ENCODE measurements at places on chromosomes 1 and 21.

DNA sequence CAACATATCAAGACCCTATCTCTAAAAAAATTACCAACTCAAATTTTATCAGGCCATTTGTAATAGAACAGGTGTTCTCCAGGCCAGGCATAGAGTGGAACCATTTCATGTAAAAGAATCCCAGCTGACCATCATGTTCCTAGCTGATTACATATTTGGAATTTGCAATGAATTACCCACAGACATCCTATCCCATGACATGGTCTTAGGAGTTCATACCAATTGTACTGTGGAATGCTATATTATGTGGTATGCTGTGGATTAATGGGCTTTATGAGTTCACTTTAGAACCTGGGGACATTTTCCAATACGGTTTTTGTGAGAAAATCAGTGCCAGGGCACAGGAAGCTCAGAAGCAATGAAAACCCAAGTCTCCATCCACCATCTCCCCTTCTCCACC is 110.3 kb downstream of the ZNF281 start:
- DNase-seq, result no peak

DNA sequence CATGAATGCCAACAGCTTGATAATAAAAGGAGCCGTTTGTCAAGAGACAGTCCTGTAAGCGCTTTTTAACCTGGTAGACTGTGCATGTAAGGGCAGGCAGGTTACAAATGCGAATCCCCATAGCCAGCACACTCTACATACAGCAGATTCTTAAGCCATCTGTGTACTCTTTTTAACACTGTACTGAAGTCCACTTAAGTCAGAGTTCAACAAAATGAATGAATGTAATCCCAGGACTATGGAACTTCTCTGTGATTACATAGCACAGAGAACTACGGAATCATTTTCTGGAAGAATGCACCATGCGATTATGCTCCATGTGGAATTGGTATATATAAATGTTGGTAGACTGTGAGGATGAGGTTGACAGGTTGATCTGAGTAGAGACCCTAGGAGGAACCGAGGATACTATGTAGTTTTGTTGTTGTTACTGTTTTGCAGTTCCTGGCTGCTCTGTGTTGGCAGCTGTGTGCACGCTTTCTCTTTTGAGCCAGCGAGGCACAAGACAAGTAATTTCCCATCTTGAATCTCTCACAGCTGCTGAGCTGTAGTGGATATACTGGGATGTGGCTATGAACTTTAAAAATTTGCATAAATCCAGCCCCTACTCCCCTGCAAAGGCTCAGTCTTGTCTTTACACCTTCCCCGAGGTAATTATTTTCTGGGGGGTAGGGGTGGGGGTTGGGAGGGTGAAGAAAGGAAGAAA is 21.9 kb downstream of the LRRC8D start:
- no peak for DNase-seq

- no peak for DNase-seq
These were observed 119.8 kb upstream of the IRF2BP2 start for GRCh38 chr1:234729561-234730474.

DNA sequence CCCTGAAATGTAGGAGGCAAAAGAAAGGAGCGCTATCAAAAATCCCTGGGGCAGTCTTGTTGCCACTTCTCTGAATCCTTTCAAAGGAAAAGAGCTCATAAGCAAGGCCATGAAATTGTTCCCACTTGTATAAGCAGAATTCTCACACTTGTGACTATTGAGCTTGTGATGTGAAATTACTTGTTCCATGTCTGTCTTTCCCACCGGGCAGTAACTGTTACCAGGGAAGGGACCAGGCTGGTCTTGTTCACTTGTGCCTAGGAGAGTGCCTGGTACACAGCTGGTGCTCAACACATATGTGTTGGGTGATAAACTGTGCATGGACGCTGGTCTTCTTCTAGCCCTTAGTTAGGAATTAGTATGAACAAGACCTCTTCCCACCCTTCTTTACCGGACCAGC is 150.6 kb downstream of the CDC7 start:
- DNase-seq, result no peak

DNA sequence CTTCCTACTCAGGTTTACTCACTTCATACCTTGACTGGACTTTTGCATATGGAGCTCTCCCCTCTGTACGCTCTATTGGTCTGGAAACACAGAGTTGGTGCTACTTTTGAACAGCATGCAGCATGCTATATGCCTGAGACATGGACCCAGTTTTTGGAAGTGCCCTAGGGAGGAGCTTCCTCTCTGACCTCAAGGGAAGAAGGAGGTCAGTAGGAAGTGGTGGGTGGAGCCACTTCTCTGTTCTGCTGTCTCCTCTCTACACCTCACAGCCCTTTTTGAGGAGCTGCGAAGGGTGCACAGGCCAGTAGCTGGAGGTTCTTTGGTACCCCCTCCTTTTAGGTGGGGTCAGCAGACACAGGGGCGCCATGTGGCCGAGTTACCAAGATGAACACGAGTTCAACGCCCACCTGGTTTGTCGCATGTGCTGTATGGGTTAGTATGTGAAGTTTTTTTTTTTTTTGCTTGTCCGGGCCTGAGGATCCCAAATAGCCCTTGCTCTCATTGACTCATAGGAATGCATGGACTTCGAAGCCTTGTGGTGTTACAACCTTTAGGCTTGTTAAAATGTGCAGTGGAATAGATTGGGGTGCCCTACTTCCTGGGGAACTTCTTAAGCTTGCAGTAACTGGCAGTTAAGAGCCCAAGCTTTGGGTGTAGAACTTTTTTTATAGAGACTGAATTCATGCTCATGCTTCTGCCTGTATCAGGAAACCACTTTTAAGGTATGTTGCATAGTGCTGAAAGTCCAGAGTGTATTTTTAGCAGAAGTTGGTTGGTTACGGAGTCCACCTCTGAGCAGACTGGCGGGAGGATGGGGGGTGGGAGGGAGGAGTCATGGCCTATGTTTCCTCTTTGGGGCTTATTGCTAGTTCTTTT is 10.7 kb downstream of the MACF1 start:
- peak; percentile 68 for DNase-seq
